ENCODE measurements at places on chromosomes 7 and 10.

- DNase-seq: peak; percentile 48
Measured at GRCh38 chr7:2451171-2452073, 24.8 kb downstream of the GRIFIN start.

DNA sequence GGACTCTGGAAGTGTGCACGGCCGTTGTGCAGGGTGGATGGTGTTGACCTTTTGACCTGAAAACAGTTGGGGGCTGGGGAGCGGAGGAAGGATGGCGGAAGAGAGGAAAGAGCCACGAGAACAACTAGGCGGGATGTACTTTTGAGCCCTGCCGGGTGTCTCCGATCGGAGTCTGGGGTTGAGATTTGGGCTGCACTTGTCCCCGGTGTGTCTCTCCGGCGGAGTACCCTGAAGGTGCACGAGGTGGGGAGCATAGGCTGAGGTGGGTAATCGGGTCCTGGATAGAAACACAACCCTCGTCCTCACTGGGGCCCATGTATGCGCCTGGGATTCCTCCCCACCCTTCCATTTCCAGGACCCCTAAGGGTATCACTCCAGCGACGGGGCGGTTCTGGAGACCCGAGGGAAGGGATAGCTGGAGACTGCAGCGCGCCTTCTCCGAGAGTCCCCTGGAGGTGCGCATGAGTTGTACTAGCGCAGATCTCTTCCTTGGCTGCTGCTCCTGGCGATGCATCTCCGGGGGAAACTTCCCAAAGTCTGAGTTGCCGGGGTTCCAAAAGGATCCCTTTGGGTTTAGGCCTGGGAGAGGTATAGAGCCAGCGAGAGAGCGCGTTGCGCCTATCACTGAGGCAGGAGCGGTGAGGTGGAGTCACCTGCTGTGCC, 4.6 kb upstream of the HMX2 start:
- DNase-seq: no peak

- DNase-seq: no peak
Measured at GRCh38 chr10:96260014-96260413, 11.4 kb downstream of the BLNK start.

GRCh38 chr7:98836811-98837629, 32.8 kb downstream of the TMEM130 start:
- DNase-seq: peak; percentile 4

- no peak for DNase-seq
Measured at GRCh38 chr7:155953781-155954549, 141.7 kb upstream of the SHH start.

DNA sequence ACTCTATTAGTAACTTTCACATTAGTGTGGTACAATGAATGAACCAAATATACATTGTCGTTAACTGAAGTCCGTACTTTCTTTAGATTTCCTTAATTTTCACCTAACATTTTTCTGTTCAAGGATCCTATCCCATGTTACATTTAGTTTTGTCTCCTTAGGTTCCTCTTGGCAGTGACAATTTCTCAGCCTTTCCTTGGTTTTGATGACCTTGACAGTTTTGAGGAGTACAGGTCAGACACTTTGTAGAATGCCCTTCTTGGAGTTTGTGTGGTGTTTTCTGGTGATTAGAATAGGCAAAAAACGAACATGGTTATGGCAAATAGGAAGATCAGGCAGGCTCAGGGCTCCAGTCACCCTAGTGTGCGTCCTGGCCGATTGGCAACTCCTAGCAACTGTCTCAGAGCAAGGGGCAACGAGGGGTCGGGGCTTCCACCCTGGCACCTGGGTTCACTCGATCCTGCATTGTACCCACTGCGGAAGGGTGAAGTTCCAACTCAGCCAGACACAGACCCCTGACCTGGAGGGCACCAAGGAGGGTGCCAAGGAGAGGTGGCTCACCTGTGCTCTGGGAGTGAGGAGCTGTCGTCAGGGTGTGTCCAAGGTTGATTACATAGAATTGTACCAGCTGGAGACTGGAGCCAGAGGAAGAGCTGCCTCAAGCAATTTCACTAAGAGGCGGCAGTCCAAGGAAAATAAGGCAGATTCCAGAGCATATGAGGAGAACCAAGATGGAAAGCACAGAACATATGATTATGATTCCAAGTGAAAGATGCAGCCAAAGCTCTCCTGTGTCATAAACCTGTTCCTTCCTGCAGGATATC, 37.5 kb downstream of the PAPSS2 start:
- no peak for DNase-seq

DNA sequence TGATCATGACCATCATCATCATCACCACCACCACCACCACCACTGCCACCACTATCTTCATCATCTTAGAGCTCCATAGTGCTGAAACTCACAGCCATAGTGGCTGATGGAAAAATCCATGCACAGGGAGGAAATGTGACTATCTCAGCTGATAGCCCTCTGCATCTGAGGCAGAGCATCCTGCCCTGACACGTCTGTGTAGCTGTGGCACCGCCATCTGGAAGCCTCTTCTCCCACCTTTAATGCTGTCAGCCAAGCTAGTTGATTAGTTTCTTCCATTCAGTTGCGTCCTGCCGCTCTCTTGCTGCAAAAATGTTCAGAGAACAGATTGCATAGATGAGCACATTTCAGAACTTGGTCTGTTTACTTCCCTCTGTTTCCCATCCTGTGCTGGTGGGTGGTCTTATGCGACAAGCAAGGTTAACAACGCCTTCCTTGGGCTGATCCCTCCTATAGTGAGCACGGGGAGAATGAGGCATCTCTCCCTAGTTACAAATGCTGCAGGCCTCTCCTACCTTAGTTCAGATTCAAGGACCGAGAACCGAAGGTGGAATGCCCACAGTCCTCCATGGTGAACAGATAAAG, 478.6 kb downstream of the PLXNA4 start:
- DNase-seq: no peak

- DNase-seq: peak; percentile 70
Measured at GRCh38 chr10:124611738-124612137, 132.4 kb downstream of the FAM53B start.

DNA sequence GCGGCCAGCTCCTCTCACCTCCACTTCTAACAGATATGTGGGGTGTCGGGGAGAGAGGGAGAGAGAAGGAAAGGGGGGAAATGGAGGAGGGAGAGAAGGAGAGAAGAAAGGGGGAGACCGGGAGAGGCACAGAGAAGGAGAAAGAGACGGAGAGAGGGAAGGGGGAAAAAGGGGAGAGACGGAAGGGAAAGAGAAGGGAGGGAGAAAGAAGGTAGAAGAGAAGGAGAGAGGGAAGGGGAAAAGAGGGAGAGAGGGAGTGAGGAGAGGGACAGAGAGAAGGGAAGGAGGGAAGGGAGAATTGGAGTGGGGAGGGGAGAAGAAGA, 3.0 kb downstream of the VSTM2A start:
- no peak for DNase-seq

DNA sequence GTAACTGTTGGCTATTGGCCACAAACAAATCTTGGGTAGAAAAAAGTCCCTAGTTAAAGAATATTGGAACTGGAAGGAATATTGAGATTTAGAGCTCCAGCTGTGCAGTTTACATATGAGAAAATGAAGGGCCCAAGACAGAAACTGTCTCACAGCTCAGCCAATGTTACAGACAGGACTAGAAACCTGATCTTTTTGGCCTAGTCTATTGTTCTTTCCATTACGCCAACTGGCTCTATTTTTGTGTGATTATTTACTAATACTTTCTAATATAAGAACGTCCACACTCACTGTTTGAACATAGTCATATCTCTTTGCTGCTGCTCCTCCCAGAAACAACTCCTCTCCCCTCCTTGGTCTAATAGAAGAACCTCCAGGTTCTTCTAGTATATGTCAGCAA, 1.2 kb downstream of the WEE2 start:
- no peak for DNase-seq

DNA sequence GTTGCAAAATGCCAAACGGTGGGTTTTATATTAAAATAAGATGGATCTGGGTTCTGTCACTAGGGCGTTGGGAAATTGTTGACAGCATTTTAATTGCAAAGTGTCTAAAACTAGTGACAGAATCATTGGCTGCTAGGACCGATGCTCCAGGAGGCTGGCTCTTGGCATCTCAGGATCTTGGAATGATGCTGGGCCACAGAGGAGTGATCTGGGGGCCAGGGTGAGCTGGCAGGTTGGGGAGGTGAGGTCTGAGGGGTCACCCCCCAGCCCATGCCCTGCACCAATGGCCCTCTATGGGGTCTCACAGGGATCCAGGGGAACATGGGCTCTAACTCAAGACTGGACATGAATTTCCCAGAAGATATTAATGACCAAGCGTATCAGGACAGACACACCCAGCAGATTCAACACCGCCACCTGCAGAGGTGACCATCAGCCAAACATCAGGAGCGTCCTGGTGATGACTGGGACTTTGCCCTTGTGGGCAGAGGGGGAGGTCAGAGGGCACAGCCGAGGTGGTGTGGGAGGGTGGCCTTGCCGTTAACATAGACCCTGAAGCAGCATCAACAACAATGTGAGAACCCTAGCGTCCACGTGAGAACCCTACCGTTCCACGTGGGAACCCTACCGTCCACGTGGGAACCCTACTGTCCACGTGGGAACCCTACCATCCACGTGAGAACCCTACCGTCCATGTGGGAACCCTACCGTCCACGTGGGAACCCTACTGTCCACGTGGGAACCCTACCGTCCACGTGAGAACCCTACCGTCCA, 89.0 kb upstream of the PPP2R2D start:
- DNase-seq: no peak

DNA sequence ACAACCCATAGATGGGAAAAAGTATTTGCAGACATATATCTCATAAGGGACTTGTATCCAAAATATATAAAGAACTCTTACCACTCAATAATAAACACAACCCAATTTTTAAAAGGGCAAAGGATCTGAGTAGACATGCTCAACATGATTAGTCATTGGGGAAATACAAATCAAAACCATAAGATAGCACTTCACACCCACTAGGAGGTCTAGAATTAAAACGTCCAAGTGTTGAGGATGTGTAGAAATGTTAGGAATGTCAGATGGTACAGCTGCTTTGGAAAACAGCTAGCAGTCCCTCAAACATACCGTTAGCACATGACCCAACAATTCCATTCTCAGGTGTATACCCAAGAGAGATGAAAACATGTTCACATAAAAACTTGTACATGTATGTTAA, 8.3 kb downstream of the PSTK start:
- DNase-seq: no peak

DNA sequence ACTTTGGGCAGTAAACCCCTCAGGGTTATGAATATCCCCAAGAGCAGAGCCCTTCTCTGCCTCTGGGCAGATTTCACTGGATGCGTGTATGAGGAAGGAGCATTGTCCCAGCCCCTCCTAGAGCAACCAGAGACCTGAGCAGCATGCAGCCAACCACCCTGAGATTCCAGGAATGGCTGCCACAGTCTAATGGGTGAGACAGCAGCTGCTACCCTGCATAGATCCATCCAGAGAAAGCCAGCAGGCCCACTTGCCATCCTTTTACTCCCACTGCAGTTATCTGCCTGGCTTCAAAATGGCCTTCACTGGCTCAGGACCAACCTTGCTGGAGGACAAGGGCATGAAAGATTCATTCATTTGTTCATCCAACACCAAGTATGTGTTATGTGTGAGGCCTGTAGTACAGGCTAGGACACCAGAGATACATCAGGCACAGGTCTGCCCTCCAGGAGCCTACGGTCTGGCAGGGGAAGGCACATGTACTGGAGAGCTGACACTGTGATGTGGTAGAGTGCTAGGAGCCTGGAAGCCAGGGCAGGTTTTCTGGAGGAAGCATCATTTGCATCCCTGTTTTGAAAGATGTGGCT, 26.2 kb upstream of the C10orf105 start:
- no peak for DNase-seq

DNA sequence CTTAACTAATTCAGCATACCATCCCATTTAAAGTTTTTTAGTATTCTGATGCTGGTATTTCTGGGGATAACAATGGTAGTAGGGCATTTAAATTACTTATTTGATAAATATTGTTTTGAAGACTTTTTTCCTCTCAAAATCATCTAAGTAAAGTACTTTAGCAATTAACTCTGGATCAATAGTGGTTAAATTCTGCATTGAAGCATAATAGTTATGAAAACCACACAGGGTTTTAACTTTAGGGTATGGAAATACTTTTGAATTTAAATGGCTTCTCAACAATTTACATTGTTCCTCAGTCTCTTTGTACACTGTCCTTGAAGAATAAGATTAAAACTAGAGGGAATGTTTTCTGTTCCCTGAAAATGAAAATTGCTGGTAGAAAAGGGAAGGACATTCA, 202.6 kb upstream of the STEAP4 start:
- DNase-seq: no peak

DNA sequence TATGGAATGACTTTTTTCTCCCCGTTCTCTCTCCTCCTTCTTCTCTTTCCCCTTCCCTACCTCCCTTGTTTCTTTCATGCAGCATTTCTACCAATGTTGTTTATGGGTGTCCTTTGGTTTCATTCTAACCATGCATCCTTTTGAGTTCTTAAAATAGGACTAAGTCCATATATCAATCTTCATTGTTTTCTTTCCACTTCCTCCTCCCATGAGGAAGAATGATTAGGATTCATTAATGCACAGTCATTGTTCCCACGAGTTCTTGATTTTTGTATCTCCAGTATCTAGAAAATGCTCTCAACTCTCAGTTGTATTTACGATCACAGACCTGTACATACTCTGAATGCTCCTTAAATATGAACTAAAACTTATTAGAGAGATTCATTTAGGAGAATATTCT, 153.3 kb downstream of the LRRC4 start:
- DNase-seq: no peak

DNA sequence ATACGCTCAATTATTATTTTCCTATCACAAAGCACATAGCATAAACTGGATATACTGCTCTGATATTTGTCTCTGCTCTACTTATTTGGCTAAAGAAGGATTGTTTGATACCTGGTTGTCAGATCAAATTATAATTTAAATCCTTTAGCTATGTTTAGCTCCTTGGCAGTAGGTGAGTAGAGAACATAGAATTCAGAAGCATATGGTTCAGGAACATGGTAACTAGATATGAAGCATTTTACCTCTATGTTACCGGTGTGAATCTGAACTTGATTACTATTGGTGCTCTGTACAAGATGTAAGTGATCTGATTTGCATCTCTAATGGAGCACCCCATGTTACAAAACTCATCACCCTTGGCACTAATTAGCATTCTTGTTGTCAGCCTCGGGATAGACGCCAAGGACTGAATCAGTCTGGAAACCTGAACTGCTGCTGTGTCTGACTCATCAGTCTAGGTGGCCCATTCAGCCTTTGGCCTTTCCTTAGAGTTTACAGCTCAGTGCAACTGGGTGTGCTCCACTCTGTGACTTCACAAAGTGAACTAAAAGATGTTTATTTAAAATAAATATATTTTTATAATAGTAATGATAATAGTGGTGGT, 12.3 kb upstream of the MYPN start:
- DNase-seq: no peak

DNA sequence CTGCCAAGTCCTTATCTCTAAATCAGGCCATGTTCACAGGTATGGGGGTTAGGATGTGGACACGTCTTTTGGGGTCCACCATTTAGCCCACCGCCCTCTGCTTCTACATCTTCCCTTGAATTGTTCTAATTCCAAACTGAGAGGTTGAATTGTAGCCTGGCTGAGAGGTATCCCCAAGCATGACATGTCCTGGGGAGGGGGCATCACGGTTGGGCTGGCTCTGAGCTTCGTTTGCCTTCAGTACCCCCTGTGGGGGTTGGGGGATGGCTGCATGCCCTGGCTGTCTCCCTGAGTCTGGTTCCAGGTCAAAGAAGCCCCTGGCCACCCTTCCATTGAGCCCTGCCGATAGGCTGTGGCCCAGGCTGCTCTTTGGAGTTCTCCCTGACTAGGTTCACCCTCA, 204.6 kb downstream of the GLRX3 start:
- DNase-seq: no peak

Data from AML-193 (cell line).